ENCODE measurements at places on chromosomes 3 and 15.

DNA sequence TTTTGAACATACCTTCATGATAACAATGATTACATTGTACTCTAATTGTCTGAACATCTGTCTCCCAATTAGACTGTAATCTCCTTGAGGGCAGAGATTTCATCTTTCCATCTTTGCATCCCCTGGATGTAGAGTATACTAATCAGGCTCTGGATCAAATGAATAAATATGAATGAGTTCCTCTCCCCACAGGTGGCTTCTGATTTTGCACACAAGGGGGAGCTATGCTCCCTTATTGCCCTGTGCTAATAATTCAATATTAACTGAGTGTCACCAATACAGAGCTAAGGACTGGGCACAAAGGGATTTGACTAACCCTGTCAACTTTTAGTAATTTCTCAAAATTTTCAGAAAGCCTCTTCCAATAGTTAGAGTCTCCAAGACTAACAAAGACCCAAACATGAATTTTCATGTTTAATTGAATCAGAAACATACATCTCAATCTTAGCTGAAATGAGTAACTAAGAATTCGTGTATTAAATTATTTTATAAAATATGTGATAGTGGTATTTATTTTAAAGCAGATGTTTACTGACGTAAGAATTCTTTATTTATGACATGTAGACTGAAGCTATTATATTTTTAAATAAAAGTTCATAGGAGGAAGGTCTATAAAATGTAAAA lies 3.0 kb downstream of the DUOXA1 start:
- peak; percentile 64 for DNase-seq

DNA sequence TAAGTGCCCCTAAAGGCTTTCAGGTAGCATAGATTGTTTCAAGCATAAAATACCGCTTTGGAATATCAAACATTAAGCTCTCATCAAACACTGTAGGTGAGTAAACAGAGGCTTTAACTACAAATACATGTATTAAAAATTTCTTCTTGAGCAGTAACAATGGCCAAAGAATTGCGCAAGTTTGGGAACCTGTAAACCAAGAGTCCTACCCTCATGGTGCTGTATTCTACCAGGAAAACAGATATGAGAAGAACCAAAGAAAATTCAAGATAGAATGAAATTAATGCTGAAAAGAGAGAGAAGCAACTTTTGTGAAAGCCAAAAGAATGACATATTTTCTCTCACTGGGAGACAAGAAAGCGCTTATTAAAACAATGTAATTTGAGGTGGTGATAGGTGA lies 45.5 kb downstream of the CPNE4 start:
- no peak for DNase-seq

GRCh38 chr3:100195375-100195774 lies 65.4 kb upstream of the TBC1D23 start:
- DNase-seq, result no peak

GRCh38 chr3:139561959-139562676 lies 22.6 kb upstream of the RBP1 start:
- no peak for DNase-seq

DNA sequence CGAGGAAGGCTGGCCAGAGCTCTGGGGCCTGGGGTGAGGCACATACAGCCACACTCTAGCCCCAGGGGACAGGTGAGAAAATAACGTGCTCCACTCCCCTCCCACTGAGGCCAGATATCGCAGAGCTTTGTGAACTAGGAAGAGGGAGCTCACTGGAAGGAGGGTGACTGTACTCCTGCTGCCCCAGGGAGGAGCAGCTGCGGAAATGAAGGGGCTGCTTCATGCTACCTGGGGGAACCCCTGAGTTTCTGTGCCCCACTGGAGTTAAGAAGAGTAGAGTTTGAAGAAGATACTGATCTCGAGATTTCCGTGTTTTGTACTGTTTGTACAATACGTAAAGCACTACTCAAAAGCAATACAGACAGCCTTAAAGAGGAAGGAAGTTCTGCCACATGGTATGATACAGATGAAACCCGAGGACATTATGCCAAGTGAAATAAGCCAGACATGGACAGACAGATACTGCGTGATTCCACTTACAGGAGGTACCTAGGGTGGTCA lies 44.6 kb downstream of the CMTM6 start:
- DNase-seq, result peak; percentile 86

DNA sequence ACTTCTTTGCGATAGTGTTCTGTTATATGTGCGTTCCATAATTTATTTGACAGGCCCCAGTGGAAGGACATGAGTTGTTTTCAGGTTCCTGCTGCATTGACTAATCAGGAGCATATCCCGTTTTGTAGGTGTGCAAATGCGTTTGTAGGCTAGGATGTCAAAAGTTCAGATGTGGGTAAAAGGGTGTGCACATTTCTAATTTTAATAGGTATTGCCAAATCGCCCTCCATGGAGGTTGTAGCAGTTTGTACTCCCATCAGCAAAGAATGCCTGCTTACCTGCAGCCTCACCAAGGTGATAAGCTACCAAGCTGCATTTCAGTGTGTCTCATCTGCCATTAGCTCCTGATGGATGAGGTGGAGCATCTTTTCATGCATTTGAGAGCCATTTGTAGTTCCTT lies 36.3 kb downstream of the KLF13 start:
- no peak for DNase-seq

- DNase-seq, result no peak
Observed at GRCh38 chr3:52801839-52802238, 7.2 kb downstream of the ITIH3 start.

- DNase-seq, result no peak
Observed at GRCh38 chr3:57787867-57788623, 31.9 kb downstream of the SLMAP start.

GRCh38 chr3:24197809-24198208 lies 252.7 kb downstream of the NR1D2 start:
- DNase-seq, result no peak

GRCh38 chr15:79357566-79357965 lies 46.7 kb downstream of the TMED3 start:
- DNase-seq, result no peak

- no peak for DNase-seq
Observed at GRCh38 chr15:62497356-62497755, 332.3 kb upstream of the C2CD4B start.

- no peak for DNase-seq
Observed at GRCh38 chr3:198019115-198019514, 59.1 kb downstream of the LMLN start.

GRCh38 chr15:29937956-29938355 lies 115.7 kb upstream of the TJP1 start:
- DNase-seq, result no peak

DNA sequence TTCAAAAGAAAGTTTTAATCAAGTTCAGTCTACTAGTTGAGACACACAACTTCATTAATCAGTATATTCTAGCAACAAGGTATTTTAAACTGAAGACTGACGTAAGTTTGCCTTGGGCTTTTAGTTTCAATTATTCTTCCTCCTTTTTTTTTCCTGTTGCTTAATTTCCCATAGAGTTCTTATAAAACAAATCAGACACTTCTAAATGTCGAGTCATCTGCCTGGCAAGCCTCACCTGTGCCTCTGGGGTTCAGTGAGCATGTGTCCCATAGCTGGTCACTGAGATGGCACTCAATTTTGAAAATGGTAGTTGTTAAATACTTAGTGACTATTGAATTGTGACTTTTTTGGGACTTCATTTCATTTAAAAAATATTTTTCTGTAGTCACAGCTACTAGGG lies 27.4 kb downstream of the NKIRAS1 start:
- DNase-seq, result no peak

GRCh38 chr15:92576597-92577200 lies 78.9 kb downstream of the FAM174B start:
- no peak for DNase-seq

DNA sequence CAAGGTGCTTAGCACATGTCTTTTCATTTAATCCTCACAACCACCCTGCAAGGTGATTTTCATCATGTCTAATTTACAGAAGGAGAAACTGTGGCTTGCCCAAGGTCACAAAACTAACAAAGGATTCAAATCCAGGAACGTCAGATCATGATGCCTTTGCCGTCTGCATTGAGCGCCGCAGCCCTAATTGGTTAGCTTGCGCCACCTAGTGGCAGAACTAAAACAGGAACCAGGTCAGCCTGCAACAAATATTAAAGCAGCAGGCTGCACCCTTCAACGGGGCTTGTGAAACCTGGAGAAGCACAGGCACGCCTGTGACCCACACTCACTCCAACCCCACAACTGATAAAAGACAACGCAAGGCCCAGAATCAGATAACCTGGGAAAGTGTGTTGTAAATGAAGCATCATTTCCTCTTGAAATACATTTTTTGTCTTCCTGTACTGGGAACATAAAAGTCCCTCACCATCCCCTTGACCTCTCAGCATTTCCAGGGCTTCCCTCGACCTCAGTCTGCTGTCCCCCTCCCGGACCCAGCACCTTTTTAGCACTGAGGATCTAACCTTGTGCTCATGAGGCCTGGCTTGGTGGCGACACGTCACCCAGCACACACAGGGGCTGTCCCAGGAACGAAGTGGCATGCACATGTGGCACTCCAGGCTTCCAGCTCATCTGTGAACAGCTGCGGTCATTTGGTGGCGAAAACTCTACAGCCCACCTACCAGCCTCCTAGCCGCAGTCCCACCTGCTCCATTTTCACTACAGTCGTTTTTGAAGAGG lies 17.3 kb downstream of the DPH3 start:
- DNase-seq, result peak; percentile 81

DNA sequence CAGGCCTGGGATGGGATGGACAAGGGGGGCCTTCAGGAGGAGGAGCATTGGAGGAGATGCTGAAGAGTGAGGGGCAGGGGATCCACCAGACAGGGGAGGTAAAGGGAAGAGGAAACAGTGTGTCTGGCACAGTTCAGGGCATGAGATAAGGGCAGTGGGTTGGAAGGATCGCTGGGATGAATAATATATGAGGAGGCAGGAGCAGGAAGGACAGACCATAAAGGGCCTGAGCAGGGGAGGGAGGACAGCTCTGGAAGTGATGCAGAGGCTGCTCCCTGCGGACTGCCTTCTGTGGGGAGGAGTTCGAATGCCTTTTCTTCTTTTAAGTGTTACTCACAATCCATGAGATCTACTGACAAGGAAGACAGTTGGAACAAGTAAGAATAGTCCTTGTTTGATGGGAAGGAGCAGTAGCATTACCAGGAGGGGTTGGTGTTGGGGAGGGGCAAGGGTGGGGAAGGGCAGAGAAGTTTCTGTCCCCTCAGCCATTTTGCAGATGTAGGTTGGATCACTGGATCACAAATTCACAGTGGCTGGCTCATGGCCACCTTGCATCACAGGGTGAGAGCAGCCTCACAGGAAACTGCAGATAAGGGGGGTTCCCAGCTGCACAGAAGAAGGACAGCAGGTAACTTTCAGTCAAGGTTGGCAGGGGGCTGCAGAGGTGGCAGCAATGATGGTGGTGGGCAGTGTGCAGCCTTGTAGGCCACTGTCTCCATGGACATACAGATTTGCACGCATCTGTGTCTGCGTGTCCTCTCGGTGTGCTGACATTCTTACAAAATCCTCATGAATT lies 91.9 kb upstream of the SNRPN start:
- DNase-seq, result no peak

DNA sequence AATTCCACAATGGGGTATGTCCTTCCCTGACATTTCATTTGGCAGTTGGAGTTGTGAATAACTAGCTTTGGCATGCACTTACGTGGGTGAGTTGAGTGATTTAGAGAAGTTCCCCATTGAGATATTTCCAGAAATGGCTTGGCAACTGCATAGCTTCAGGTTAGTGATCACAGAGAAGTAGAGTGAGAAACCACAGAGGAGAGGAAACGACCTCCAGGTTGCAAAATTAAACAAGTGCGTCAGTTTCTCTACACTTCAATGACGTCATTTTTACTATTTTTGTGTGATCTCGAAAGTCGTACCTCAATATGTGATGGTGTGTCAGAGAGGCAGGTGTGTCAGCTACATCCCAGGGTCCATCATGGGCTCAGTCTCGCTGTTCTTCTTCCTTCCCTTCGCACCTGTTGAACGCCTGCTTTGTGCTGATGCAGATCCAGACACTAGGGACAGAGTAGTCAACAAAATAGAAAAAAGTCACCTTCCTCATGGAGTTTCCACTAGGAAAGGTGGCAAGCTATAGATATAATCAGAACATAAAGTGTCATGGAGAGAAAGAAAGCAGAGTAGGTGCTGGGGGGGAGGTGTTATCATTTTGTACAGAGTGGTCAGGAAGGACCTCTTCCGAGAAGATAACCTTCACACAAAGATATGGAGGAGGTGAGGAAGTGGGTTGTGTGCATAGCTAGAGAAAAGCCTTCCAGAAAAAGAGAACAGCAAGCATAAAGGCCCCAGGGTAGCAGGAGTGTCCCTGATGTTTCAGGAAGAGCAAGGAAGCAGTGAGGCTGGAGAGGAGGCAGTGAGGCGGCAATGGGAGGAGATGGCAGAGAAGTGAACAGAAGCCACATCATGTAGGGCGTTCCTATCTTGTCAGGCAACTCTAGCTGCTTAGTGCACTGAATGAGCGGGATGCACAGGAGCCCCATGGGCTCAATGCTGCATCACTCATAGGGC lies 75.6 kb downstream of the MCTP2 start:
- peak; percentile 60 for DNase-seq

DNA sequence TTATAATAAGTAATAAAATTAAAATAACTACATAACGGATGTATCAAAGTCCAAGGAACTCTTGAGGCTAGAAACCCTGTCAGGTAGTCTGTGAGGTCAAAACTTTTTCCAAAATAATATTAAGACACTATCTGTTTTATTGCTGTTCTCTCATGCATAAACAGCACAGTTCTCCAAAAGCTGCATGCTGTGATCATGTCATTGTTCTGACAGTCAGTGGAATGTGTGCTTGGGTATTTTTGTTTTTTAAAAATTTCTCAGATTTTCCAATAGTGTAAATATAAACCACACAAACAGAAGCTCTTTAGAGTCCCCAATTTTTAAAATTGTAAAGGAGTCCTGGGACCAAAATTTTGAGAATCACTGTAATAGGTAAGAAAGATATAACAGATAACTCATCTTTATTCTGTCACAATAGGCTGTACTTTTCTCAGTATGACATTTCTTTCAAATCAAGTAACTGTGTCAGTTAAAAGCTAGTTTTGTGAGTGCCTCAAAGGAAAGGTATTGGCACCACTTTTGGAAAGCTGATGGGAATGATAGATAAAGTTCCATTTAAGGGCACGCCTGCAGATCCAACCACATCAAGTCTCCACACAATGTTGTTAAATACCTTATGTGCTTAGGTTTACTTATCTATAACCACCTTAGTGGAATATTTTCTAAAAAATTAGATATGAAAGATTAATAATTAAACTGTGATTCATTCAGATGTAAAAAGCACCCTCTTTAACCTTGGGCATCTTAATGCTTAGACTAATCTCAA lies 49.3 kb downstream of the CEP152 start:
- no peak for DNase-seq

DNA sequence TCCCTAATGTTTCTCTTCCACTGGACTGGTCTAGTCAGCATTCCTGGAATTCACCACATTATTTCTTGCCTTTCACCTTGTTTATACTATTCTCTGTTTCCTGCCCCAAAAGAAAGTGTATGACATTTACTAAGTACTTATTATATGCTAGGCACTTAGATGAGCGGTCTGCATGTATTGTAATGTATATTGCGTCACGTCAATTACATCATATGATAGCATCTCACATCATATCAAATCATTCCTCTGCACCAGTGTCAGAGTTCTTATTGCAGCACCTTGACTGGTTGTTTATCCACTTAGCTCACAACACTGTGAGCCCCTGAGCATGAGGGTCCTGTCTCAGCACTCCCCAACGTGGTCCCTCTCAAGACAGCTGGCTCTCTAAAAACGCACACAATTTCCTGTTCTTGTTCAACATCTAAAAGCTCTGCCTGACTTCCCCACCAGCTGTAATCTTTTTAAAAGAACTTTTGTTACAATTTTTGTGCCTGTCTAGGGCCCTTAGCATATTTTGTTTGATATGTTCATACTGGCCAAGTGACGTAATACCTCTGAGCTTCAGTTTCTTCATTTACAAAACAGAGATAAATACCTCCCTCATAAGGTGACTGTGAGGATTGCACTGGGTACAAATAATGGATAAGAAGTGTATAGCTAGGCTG lies 58.8 kb downstream of the ARHGAP31 start:
- peak; percentile 55 for DNase-seq
